ENCODE measurements at places on chromosomes 3 and 15.
A peak's percentile ranks its signal among the peaks of the same experiment; 100 is the strongest.

DNA sequence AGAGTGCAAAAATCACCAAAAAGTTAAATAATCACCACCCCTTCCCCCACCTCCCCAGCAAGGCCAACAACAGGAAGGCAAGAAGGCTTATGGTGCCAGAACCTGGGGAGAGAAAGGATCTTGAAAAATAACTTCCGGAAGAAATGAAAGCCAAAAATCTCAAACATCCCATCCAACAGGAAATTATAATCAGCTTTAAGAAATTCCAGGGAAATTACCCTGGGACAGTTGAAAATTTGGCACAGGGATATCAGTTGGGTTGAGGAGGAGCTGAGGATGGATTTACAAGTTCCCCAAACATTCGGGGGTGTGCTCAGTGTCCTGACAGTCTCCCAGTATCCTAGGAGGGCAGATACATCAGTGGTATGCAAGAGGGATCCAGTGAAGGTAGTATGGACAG is 82.7 kb downstream of the POLR2M start:
- no peak for DNase-seq

GRCh38 chr15:31108836-31109235 is 7.3 kb upstream of the TRPM1 start:
- DNase-seq, result peak; percentile 24

DNA sequence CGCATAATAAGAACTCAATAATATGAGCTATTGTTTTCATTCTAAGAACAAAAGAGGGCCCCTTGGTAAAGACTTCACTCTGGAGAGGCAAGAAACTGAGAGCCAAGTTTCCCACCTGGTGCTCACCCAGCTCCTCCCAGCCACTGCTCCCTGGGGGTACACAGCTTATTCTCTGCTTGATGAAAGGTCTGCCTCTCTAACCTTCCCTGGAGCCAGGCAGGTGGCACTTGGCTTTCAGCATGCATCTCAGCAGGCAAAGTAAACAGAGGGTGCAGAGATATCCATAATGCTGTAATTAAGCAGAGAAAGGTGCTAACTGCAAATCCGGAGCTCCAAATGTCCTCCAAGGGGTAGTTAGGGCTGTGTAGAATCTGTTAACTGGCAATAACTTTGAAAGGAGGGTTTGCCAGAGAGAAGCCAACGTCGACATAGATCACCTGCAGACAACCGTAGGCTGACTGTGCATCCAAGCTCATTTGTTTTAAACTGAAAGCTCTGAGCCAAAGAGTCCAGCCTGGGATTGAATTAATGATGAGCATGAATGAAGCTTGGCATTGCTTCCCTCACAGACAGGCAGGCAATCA is 159.6 kb upstream of the PROK2 start:
- DNase-seq, result no peak

- DNase-seq, result no peak
Measured at GRCh38 chr3:161395115-161396012, 24.0 kb upstream of the SPTSSB start.

- peak; percentile 28 for DNase-seq
Measured at GRCh38 chr3:195160257-195160898, 110.6 kb downstream of the XXYLT1 start.

GRCh38 chr3:42640771-42641370 is 12.6 kb upstream of the ZBTB47 start:
- DNase-seq, result no peak

DNA sequence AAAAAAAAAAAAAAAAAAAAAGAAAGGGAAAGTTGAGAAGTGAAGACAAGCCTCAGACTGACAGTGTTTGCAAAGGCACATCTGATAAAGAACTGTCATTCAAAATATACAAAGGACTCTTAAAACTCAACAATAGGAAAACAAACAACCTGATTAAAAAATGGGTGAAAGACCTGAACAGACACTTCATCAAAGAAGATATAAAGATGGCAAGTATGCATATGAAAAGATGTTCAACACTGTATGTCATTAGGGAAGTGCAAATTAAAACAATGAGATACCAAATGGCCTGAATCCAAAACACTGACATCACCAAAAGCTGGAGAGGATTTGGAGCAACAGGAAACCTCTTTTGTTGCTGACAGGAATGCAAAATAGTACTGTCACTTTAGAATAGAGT is 48.6 kb downstream of the MCCC1 start:
- no peak for DNase-seq

DNA sequence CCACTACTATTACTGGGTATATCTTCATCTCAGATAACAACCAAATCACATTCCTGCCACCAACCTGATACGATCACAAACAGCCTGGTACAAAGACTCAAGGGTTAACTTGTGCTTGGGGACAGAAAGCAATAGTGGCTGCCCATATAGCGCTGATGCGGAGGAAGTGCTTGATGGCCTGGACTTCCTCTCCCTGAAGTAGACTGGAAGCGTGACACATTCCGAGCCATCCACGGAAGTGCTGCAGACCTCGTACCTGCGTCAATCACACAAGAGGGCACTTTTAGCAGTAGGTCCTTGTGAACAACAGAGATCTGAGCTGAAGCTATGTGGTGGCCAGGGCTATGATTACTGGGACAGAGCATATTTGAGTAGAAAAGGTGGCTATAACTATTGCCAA is 17.3 kb upstream of the C3orf62 start:
- no peak for DNase-seq

- no peak for DNase-seq
Measured at GRCh38 chr15:31346367-31347066, 19.9 kb downstream of the KLF13 start.

DNA sequence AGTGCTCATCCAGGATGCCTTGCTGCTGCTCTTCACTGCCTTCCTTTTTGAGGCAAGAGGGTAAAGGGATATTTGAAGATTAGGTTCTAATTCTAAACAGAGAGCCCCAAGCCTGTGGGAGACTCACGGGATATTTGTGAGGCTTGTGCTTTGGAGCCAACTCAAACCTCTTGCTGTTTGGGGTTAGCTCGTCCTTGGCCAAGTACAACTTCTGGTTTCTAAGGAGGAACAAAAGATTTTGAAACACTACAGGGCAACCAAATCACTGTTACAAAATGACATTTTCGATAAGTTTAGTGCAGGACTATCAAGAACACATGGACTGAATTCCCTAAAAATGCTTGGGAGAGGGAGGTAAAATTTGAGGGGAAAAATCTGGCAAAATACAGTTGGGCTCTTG is 190.2 kb downstream of the RORA start:
- DNase-seq, result peak; percentile 24

- no peak for DNase-seq
Measured at GRCh38 chr3:59243476-59243875, 193.7 kb upstream of the CFAP20DC start.

GRCh38 chr15:53461677-53462076 is 297.8 kb downstream of the WDR72 start:
- DNase-seq, result no peak

GRCh38 chr3:63328365-63328764 is 50.3 kb downstream of the SYNPR start:
- peak; percentile 53 for DNase-seq

- DNase-seq, result peak; percentile 34
Measured at GRCh38 chr15:64426845-64427465, 33.4 kb upstream of the ZNF609 start.

DNA sequence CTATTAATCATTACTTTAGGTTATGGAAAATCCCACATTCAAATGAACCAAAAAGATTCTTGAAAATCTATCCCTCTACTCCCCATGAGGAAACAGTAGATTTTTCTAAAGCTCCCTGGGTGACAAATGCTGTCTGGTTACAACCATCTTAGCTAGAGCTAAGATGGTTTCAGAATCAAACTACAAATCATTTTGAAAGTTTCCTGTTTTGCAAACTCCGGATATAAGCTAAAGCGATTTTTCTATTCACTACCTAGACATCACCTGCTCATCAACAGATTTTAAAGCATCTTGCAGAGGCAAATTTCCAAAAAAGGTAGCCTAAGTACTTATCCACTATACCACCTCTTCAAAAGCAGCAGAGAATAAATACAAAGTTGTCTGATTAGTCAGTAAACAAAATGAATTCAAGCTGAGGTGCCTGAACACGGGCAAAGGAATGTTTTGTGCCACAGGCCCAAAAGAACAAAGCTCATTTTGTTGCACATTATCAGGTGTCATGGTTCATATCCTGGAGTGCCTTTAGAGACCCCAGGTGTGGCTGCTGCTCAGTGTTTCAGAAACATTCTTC is 204.9 kb downstream of the TNIK start:
- no peak for DNase-seq

GRCh38 chr3:59069838-59070237 is 20.0 kb upstream of the CFAP20DC start:
- no peak for DNase-seq

- no peak for DNase-seq
Measured at GRCh38 chr3:67305160-67305559, 307.1 kb downstream of the KBTBD8 start.

DNA sequence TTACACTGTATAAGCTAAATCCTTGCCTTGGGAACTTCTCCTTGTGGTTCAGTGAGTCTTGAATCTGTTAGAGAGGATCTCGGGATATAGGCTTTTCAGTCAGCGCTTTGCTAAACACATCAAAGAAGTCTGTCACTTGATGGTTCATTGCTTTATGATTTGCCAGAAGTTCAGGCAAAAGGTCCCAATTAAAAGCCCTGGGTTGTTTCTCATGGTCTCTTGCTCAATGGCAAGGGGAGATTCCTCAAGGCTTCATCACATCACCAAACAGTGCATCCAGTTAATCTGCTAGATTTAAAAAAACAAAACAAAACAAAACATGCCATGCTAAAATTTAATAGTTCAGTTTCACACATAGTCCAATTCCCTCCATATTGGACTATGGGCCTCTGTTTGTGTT is 114.8 kb downstream of the FILIP1L start:
- DNase-seq, result peak; percentile 66

- no peak for DNase-seq
Measured at GRCh38 chr3:151093905-151094304, 8.4 kb downstream of the MED12L start.

DNA sequence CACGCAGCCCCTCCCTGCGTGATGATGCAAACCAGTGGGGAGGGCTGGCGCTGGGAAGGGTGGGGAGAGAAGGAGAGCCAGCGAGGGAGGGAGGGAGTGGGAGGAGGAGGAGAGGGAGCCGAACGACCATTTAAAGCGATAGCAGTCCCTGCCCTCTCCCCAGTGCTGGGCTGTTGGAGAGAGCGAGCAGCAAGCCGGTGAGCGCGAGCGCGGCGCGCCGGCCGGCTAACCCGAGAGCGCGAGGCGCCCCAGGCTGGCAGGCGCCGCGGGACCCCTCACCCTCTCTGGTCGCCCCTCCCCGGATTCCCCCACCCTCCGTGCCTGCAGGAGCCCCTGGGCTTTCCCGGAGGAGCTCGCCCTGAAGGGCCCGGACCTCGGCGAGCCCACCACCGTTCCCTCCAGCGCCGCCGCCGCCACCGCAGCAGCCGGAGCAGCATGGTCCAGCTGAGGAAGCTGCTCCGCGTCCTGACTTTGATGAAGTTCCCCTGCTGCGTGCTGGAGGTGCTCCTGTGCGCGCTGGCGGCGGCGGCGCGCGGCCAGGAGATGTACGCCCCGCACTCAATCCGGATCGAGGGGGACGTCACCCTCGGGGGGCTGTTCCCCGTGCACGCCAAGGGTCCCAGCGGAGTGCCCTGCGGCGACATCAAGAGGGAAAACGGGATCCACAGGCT is at the start of gene GRM7:
Gene GRM7 (plus strand): TSS at position 162 of the 671 bp plus-strand sequence.
- no peak for DNase-seq

DNA sequence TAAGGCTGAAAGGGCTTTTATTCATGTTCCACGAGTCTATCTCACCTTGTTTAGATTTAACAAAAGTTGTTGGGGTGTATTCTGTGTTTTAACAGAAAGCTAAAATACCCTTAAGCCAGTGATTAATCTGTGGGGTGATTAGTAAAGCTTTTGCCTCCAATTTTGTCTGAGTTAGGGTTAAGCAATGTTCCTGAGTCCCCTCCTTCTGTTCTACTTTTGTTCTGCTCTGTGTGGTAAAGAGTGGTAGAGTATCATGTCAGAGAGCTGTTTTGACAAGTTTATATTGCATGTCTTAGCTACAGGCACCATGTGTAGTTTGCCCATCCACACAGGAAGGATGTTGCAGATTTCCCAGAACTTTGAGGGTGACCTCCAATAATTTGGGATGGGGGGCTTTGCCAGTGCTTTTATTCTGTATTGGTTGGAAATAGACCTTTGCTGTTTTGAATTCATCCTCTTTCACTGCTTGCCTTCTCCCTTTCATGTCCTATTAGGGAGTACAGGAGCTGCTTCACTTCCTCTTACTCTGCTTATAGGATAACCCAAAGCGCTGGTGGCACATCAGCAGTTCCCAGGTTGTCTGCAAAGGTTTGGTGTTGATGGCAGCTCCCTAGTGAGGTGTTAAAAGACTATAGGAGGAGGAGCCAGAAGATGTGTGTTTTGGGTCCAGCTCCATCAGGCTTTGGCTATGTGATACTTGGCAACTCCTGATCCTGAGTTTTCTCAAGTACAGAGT is 7.4 kb downstream of the PDE8A start:
- no peak for DNase-seq

DNA sequence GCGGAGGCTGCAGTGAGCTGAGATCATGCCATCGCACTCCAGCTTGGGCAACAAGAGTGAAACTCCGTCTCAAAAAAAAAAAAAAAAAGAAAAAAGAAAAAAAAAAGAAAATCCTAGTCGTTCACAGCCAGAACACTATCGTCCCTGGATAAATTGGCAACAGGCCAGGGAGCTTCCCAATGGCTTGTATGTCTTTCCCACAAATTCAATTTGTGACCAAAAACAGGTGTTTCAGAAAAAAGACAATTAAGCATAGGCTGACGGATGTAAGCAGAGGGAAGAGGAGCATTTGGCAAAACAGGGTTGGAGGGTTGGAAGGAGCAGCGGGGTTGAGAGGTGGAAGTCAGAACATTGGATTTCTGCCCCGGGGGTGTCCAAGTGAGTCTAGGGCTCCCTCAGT is 8.5 kb downstream of the EPB42 start:
- DNase-seq, result no peak

GRCh38 chr3:29597376-29598008 is 316.6 kb downstream of the RBMS3 start:
- peak; percentile 45 for DNase-seq

GRCh38 chr3:67564008-67564407 is 90.4 kb downstream of the SUCLG2 start:
- DNase-seq, result peak; percentile 42

DNA sequence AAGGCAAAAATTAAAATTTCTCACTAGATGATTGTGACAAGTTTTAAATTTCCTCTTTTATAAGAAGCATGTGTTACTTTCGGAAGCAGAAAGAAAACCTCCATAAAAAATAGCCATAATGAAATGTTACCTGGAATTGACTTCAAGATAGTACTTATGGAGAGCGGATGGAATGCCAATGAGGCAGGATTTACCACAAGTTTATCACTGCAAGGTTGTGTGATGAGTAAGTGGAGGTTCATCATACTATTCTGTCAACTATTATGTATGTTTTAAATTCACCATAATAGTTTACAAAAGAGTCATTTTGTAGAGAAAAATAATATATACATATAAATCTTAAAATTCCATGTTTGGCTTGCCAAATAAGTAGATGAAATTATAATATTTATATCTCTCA is 230.3 kb downstream of the SCAPER start:
- peak; percentile 81 for DNase-seq

DNA sequence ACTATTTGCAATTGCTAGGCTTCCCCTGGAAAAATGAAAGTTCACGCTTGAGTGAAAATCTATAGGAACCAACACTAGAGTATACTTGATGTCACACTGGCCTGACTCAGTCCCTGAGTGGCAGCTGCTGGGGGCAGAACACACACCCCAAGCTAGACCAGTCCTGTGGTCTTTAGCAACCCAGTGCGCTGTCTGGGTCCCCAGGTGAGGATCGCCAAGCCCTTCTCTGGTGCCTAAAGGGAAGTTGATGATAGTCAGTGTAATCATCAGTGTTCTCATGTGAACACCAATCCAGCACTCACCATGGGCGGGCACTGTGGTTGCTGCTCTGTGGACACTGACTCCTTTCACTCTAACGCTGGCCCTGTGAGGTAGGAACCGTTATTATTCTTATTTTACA is 11.2 kb downstream of the ALDH1A3 start:
- DNase-seq, result no peak

Measured in iris pigment epithelial cell (primary cell).